ENCODE measurements at places on chromosomes 12 and 14. TPM values are rescaled to one million over a fixed set of nuclear protein-coding genes. Genes with fewer than 3 reads are reported as not detected.
A peak's percentile ranks its signal among the peaks of the same experiment; 100 is the strongest.

The WDHD1 gene
- 2.0 TPM for total RNA-seq

The SLC17A8 gene
- not detected for total RNA-seq

The ACSM4 gene
- total RNA-seq: not detected

The CCDC197 gene
- 3.1 TPM for total RNA-seq

The MMP19 gene
- 1.5 TPM for total RNA-seq

The MYF5 gene
- total RNA-seq: 2.3 TPM

The EIF2S3B gene
- total RNA-seq: 0.38 TPM

The PLBD1 gene
- total RNA-seq: 6.5 TPM

The RHEBL1 gene
- total RNA-seq: not detected

The KIF5A gene
- total RNA-seq: 0.21 TPM

DNA sequence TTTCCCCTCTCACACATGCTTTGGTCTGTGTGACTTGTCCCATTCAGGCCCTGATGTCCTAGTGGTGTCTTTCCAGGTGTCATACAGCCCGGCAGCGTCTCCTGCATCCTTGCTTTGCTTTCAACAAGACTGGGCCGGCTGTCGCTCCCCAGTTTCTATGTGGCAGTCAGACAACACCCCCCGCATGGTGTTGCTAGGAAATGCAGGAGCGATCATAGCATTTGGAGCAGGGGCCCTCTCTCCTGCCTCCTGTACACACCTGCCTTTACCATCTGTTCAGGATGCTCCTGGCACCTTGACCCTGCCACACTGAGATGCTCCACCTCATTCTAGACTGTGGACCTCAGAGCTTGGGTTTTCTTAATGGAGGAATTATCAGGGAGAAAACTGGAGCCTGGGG is 29.5 kb downstream of the CACNA1C start:
- H3K36me3 ChIP-seq: no peaks in the 10 kb centered on the region
- no peak overlapping the region for H3K27ac ChIP-seq
- no peaks in the 10 kb centered on the region for H3K27me3 ChIP-seq

GRCh38 chr14:79293482-79294177 is 917.7 kb downstream of the DIO2 start:
- H3K27me3 ChIP-seq: no peaks in the 10 kb centered on the region
- H3K27ac ChIP-seq: no peak overlapping the region
- DNase-seq: no peak
- H3K4me3 ChIP-seq: no peak overlapping the region

- no peak overlapping the region for H3K4me3 ChIP-seq
- H3K27ac ChIP-seq: no peak overlapping the region
- H3K4me1 ChIP-seq: no peaks in the 10 kb centered on the region
- no peaks in the 10 kb centered on the region for H3K27me3 ChIP-seq
Measured at GRCh38 chr14:94677747-94678146, 65.6 kb downstream of the SERPINA3 start.

DNA sequence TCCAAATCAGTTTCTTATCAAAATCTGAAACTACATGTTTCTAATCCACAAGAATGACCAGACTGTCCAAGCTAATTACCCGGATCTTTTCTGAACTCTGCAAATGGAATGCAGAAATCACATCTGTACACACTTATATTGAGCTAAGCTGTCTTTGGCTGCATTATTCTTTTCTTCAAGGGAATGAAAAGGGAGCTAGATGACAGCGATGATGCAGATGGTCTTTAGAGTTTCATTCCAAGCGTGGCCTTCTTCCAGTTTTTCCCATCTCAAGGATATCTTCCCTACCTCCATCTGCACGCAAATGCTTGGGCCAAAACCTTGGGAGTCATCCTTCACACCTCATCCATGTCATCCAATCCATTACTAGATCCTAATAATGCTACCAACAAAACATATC is 12.6 kb downstream of the KCNH5 start:
- no peaks in the 10 kb centered on the region for H3K36me3 ChIP-seq
- DNase-seq: no peak
- no peak overlapping the region for H3K4me3 ChIP-seq
- no peaks in the 10 kb centered on the region for H3K4me1 ChIP-seq
- no peak overlapping the region for H3K27ac ChIP-seq

DNA sequence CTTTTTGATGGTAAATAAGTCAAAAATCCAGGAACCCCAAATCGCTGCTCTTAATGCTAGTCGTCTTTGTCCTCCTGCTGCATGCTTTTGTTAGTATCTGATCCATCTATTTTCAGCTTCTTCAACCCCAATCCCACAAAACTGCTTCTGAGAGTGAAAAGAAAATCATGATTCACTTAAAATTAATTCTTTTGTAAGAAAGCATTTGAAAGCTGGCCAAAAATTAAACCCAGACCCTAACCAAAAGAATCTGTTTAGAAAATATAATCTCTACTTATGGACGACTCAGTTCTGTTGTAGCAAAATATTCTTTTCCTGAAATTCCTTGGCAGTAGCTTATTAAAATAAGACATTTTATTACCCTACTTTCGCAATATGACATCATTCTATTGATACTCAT is 443.6 kb upstream of the SYT1 start:
- no peaks in the 10 kb centered on the region for H3K4me1 ChIP-seq
- H3K27me3 ChIP-seq: no peaks in the 10 kb centered on the region
- H3K36me3 ChIP-seq: no peaks in the 10 kb centered on the region

- H3K4me1 ChIP-seq: no peaks in the 10 kb centered on the region
- H3K27me3 ChIP-seq: no peaks in the 10 kb centered on the region
- peak; percentile 45 for DNase-seq
- H3K36me3 ChIP-seq: no peaks in the 10 kb centered on the region
Measured at GRCh38 chr12:113424915-113425823, 3.0 kb downstream of the SDSL start.

- no peak for DNase-seq
- no peaks in the 10 kb centered on the region for H3K4me1 ChIP-seq
- H3K4me3 ChIP-seq: no peak overlapping the region
- no peaks in the 10 kb centered on the region for H3K27me3 ChIP-seq
Measured at GRCh38 chr14:41925409-41925808, 318.7 kb downstream of the LRFN5 start.

- H3K27me3 ChIP-seq: no peaks in the 10 kb centered on the region
- H3K27ac ChIP-seq: no peak overlapping the region
- DNase-seq: no peak
- no peaks in the 10 kb centered on the region for H3K36me3 ChIP-seq
Measured at GRCh38 chr14:51852541-51852940, 7.9 kb upstream of the GNG2 start.

- H3K27ac ChIP-seq: no peak overlapping the region
- DNase-seq: peak; percentile 44
- H3K4me1 ChIP-seq: peaks cover 4% of the 10 kb centered on the region
- no peaks in the 10 kb centered on the region for H3K36me3 ChIP-seq
- H3K4me3 ChIP-seq: peak overlapping the region; percentile 66
Measured at GRCh38 chr14:91252871-91253794, 8.6 kb upstream of the GPR68 start.

DNA sequence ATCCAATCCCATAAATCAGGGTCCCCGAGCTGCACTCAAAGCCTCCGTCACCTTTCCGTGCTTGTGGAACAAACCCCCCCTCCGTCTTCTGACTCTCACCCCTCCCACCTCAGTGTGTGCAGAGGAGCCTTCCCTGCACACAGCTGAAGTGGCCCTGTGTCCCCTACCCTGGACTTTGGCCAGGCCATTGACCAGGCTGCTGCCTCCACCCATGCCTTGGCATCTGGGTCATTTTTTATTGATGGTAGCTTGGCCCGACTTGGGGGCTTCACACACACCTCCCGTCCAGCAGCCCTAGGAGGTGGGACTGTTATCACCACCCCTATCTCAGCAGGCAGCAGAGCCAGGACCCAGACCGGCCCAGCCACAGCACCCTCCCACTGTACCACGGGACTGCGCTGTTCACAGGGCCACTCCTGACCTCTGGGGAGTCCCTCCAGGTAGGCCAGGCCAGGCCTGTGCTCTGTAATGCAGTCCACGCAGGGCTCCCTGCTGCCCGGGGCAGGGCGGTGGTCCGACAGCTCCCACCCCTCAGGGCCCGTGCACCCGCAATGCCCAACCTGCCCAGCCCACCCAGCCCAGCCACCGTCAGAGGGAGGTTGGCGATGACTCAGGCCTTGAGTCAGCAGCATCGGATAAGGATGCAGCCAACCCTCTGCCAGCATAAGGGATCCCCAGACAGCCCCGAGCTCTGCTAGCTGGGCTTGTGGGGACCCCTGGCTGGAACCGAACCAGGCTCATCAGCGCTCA is 9.2 kb upstream of the INF2 start:
- peak overlapping the region; percentile 69 for H3K27ac ChIP-seq
- H3K4me1 ChIP-seq: peaks cover 39% of the 10 kb centered on the region
- H3K27me3 ChIP-seq: no peaks in the 10 kb centered on the region

- H3K36me3 ChIP-seq: peaks cover 3% of the 10 kb centered on the region
- H3K4me1 ChIP-seq: no peaks in the 10 kb centered on the region
- H3K27me3 ChIP-seq: no peaks in the 10 kb centered on the region
- no peak for DNase-seq
Measured at GRCh38 chr12:112443916-112444315, 25.2 kb downstream of the PTPN11 start.

DNA sequence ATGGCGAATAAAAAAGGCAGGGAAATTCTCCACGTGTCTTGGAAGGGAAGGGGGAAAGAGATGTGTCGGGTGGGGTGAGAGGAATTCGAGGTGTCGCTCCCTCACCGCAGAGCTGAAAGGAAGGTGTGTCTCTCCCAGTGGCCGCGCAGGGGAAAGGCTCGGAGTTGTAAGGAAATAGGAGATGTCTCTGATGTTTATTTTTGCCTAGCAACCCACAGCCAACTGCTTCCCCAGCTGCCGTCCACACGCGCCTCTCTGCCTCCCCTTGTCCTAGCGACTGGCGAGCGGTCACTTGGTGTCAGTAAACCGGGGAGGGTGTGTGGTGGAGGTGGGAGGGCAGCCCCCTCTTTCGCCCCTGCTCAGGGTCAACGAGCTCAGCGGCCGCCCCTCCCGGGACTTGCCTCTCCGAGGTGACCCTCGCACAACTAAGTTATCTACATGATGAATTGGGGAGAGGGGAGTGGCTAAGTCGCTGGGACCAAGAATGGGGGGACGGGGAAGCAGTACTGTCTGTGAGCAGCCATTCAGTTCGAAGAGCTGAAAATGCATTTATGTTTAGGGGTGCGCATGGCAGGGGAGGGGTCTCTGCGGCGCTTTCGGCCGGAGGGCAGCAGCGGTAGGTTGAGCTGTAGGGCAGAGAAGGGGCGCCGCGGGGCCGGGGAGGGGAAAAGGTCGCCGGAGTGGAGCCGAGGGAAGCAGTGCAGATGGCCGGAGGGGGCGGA is 585 bp upstream of the DYRK2 start:
- peak overlapping the region; percentile 96 for H3K4me3 ChIP-seq
- peak; percentile 91 for DNase-seq
- peak overlapping the region; percentile 99 for H3K27ac ChIP-seq
- no peaks in the 10 kb centered on the region for H3K27me3 ChIP-seq

- H3K36me3 ChIP-seq: no peaks in the 10 kb centered on the region
- DNase-seq: no peak
- H3K27me3 ChIP-seq: no peaks in the 10 kb centered on the region
- peaks cover 2% of the 10 kb centered on the region for H3K4me1 ChIP-seq
Measured at GRCh38 chr12:91773749-91774429, 371.8 kb downstream of the BTG1 start.

DNA sequence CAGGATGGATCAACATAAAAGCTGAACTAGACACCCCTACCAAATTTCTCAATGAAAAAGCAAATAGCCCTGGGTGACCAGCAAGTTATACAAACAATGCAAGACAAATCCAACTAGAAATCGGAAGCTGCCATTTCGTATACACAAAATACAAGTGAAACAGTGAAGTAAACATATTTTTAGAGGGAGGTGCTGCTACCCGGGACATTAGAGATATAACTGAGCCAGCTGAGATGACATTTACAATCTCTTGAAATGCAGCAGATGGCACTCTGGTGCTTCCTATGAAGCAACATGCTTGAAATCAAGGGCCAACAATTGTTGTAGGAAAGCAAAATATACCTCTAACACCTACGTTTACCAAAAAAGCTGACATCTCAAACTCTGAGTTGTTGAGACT is 25.5 kb downstream of the BDKRB1 start:
- peaks cover 48% of the 10 kb centered on the region for H3K36me3 ChIP-seq
- no peak overlapping the region for H3K27ac ChIP-seq
- H3K4me1 ChIP-seq: no peaks in the 10 kb centered on the region
- no peaks in the 10 kb centered on the region for H3K27me3 ChIP-seq
- H3K4me3 ChIP-seq: no peak overlapping the region
